NCI-H774 (cell line): ENCODE measurements at places on chromosomes 12 and 14.
A peak's percentile ranks its signal among the peaks of the same experiment; 100 is the strongest.

- DNase-seq, result no peak
These were observed 1.6 kb downstream of the GDF11 start for GRCh38 chr12:55744340-55745030.

DNA sequence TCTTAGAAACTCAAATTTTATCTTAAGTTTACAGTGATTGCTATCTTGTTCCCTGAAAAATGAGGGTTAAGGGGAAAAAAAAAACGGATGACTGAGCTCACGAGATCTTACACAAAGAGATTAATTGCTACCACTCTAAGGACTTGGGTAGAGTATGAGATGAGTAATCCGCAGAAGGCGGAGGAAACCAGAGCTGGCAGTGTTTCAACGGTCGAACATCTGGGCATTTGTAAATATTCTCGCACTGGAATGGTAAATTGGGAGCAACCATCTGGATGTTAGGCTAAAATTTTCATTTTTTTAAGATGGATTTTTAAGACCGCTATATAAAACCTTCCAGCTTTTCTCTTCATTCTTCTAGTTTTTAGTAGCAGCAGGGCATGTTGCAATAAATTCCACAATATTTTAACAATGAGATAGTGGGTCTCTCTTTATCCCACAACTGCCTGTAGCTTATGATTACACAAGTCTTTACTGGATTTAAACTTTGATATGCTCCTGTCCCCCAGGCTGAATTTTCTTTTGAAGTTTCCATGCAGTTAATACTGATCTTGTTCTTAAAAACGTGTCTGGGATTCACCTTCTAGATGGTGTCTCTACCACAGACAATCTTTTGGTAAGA is 1324.1 kb downstream of the AACS start:
- DNase-seq, result no peak

DNA sequence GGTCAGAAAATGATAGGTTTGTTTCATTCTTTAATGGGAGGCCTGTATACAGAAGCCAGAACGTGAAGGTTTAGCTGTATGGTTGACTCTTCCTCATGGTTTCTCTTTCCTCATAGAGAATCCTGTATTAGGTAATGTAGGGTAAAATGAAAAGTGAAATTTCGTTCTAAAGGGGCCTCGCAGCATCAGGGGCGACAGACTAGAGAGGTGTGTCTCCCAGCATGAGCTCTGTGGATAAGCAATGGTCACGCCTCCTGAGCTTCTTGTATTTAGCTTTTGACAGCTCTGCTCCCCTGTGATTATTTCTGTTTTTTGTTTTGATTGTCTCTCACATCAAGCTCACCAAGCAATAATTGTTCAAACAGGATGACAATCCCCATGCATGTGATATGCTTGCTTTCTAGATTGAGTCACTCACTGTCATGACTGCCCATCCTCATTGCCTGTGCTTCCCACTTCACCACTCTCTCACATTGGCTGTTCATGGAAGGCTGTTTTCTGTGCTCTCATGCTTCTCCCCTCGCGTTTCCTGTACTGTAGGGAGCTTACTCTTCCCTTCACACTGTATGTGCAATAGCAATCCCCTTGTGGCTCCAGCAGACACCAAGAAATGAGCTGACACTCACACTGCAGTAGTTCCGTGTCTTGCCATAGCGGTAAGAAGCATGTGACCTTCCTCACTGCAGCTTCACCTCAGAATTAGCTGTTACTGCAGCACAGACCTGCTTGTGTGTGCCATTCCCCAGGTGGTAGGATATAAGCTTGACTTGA is 44.0 kb downstream of the RAD52 start:
- DNase-seq, result no peak

GRCh38 chr14:88790501-88791251 is 2.1 kb downstream of the EML5 start:
- DNase-seq, result no peak

GRCh38 chr12:12032851-12033797 is 37.6 kb upstream of the BCL2L14 start:
- peak; percentile 80 for DNase-seq

DNA sequence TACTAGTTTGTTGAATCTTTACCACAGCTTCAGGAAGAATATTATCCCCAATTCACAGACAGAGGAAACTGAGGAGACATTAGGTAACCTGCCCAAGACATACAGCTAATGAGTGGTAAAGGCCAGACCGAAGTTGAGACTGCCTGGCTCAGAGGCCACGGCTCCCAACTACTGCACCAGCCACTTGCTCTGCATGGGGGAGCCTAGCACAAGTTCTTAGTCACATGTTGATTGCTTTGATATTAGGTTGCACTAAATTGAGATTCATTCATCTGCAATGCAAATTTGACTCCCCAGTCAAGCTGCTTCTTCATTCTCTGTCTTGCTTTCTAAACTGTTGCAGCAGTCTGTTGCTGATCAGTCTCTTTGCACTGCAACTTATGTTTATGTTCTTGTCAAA is 25.9 kb upstream of the POLR3B start:
- DNase-seq, result no peak

- no peak for DNase-seq
These were observed 285.9 kb downstream of the FOXN3 start for GRCh38 chr14:89131004-89131750.

DNA sequence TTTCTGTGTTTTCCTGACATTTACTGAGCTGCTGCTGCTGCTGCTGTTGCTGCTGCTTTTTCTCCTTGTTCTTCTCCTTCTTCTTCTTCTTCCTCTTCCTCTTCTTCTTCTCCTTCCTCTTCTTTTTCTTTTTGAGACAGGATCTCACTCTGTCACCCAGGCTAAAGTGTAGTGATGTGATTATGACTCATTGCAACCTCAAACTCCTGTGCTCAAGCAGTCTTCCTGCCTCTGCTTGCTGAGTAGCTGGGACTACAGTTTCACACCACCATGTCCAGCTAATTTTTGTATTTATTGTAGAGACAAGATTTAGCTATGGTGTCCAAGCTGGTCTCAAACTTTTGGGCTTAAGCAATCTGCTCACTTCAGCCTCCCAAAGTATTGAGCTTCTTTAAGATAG is 95.8 kb downstream of the TMTC3 start:
- DNase-seq, result no peak
